ENCODE measurements at places on chromosomes 1 and 21.

- DNase-seq, result no peak
These were observed 20.8 kb downstream of the DISP3 start for GRCh38 chr1:11499601-11500331.

GRCh38 chr1:193111641-193112090 is 6.5 kb upstream of the GLRX2 start:
- peak; percentile 46 for DNase-seq

GRCh38 chr1:236209185-236209584 is 66.8 kb downstream of the GPR137B start:
- DNase-seq, result no peak

DNA sequence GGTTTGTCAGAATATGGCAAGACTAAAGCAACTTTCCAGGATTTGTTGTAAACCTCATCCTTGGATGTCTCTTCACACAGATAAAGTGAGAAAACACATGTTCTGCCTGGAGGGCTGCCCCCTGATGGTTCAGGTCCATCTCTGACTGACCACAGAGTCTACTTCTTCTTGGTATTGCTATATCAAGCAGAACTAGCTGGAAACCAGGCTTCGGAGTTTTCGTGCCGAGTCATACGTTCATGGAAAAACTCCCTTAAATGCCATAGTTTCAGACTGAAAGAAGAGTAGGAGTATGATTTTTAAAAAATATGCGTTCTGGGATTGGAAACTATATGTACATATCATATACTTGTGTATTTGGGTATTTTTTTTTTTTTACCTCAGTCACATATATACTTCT is 5.8 kb downstream of the OR10T2 start:
- no peak for DNase-seq

DNA sequence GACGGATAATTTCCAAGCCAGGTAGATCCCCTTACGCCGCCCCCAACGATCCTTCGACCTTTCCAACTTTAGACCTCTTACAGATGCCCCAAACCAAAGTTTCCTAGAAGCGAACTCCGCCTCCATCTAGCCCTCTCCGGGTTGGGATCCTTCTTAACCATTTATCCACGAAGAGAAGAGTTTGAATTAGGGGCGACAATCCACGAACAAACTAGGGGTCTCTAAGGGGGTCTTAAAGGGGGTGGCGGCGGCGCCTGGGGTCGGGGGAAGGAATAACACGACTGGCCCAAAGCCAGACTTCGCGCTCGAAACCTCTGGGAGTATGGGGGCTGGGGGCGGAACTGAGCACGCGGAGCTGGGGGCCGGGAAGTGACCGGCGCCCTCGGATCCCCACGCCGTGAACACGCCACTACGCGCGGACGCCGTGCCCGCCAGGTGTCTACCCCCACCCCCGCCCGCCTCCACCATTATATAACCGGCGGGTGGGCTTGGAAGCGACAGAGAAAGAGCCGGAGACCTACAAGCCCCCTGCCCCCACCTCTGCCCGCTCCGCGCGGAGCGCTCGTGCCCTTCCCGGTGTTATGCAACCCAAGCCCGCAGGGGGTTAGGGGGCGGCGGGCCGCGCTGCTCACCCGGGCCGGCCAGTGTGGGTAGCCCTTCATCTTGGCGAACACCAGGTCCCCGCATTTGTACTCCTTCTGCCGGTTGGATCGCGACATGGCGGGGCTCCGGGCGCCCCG is 594 bp downstream of the HDGF start:
- peak; percentile 74 for DNase-seq

DNA sequence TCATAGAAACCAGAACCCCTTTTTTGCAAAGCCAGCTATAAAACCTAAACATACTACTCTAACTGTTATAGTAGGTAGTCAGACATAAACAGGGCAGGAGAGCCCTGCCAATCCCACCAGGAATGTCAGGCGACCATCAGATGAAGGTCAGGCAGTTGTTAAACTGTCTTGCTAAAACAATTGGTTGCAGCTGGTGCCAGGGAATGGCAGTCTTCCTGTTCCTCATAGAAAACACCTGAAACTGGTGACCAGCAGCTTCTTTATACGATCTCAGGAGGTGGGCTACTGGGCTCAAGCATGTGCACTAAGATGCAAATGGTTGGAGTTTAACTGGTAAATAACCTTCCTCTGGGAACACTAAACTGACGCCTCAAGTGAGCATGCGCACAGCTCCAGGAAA is 224.1 kb downstream of the COL11A1 start:
- DNase-seq, result no peak

- peak; percentile 82 for DNase-seq
These were observed 577 bp downstream of the IKBKE start for GRCh38 chr1:206470692-206471414.

GRCh38 chr1:242673652-242674051 is 149.2 kb upstream of the PLD5 start:
- no peak for DNase-seq

All from suppressor macrophage (primary cell).